Stimulated activated CD8-positive, alpha-beta memory T cell treated with anti-CD3 and anti-CD28 coated beads, Interleukin-7, amount 100 ng/mL, for 1 hour (primary cell): ENCODE measurements at places on chromosomes 1 and 21.
A peak's percentile ranks its signal among the peaks of the same experiment; 100 is the strongest.

DNA sequence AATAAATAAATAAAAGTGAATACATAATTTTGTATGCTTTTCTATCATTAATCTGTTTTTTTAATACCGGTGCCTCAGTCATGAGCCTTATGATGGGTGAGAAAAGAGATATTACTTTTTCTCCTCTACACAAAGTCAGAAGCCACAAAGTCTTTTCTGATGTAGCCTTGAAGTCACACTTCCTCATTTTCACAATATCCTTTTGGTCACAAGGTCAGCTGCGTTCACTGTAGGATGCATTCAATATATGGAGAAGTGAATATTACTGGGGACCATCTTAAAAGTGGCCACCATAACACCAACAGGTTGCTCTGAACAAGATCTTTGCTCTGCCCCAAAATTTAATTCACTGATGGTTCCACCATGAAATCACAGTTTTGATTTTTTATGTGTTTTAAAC is 83.3 kb upstream of the TNR start:
- no peak for DNase-seq

- DNase-seq, result no peak
Observed at GRCh38 chr1:30629501-30629900, 93.9 kb downstream of the MATN1 start.

GRCh38 chr1:92478393-92478792 is 8.3 kb downstream of the GFI1 start:
- no peak for DNase-seq

DNA sequence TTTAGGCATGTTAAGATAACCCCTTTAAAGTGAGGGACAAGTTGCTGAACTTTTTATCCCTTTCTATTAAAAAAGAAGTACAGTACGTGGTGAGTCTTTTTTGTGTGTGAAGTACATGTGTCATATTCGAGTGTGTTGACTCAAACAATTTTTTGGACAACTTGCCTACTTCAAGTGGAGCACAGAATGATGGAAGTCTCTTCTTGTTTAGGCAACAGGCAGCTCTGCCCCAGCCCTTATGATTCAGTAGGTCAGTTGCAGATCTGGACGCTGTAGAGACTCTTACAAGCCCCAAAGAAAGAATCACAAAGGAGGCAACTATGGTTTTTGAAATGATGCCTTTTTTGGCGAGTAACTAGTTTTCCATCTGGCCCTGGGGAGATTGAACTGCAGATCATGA is 14.4 kb upstream of the ZFP69B start:
- no peak for DNase-seq

DNA sequence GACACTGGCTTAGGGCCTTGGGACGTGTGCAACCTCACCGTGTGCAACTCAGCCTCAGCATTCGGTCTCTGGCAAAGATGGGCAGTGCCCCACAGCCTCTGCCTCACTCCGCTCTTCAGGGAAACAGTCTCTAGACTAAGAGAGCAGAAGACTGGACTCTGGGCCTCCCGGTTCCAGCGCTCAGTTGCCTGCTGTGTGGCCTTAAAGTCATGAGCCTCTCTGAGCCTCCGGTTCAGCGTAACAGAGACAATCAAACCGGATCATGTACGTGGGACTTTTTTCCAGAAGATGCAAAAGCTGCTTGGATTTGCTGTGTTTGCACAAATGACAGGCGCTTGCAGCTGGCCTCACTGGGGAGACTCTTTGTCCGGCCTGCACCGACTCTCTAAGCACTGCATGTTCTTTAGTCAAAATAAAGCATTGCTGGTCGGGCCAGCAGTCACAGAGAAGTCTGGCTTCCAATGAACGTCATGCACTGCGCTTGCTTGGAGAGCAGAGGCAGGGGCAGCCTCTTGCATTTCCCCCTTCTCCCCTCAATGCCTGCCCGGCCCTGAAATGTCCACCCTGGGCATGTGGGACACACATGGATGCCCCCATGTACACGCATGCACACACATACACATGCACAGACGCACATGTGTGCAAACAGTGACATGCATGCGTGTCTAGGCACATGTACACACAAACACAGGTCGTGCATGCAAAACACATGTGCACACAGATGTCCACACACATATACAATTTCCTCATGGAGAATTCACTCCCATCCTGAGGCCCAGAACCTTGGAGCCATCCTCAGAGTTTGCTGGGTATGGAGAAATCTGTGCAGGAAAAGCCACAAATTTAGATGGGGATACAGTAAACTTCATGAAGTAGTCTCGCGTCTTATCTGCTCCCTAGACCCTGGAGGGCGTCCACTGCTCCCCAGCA is 152.4 kb downstream of the PRDM16 start:
- no peak for DNase-seq

DNA sequence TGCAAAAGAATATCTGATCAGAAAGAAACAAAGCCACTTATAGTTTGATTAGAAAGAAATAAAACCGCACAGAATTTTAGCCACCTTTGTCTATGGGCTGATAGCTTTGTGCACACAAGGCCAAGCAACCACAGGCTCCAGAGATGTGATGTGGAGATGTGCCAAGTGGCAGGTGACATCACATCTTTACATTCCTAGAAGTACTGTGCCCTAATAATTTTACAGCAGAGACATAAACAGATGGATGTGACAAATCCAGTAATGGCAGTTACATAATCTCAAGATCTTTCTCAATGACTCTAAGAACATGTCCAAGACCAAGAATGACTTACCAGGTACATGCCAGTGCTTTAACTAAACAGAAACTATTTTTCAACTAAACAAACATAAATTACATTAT is 159.5 kb downstream of the LTN1 start:
- DNase-seq, result no peak

DNA sequence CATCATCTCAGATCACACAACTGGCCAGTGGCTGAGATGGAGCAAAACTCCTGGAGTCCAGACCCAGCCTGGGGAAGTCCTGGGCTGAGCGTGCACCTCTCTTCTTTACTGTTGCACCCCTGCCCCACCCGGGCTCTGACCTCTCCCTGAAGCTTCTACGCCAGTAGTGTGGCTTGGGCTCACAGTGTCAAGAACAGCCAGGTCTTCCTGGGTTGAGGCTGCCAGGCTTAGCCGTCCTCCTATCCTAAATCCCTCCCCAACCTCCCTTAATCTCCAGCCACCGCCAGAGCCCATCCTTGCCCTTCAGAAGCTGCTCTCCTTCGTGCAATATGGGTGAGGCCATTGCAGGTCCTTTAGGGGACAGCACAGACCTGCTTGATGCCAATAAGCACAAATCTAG is 399.2 kb upstream of the VAMP3 start:
- no peak for DNase-seq

DNA sequence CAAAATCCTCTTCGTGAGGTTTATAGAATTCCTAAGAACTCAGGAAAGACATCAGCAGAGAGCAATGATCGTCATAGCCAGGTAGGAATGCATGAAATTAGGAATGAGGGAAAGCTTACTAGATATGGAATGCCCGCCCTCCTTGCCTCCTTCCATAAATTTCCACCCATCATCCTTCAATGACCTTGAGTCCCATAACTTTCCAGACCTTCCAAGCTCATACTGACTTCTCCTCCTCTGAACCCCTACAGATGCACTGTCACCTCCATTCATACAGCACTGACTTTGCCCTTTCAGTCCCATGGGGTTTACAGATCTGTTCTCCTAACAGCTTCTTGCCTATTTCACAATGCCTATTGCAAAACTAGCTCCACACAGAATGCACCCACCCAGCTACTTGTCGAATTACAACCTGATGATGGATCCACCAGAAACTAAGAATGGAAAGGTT is 23.8 kb upstream of the PPP1R15B start:
- DNase-seq, result no peak

GRCh38 chr1:190179817-190180216 is 297.8 kb downstream of the BRINP3 start:
- no peak for DNase-seq

GRCh38 chr1:221456918-221457317 is 285.0 kb downstream of the DUSP10 start:
- DNase-seq, result no peak

DNA sequence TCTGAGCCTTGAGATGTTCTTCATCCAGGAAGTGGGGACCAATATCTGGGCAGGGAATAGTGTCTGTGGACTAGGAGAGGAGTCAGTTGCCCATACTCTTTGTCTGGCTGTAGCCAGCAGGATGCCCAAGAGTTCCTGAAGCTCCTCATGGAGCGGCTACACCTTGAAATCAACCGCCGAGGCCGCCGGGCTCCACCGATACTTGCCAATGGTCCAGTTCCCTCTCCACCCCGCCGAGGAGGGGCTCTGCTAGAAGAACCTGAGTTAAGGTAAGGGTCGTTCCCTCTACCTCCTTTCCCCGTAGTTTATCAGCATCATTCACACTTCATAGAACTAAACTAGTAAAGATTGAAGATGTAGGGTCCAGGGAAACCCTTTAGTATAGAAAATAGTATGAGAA is 3.4 kb upstream of the PPOX start:
- DNase-seq, result no peak

- DNase-seq, result no peak
Observed at GRCh38 chr1:247465796-247466195, 7.9 kb upstream of the OR2B11 start.

DNA sequence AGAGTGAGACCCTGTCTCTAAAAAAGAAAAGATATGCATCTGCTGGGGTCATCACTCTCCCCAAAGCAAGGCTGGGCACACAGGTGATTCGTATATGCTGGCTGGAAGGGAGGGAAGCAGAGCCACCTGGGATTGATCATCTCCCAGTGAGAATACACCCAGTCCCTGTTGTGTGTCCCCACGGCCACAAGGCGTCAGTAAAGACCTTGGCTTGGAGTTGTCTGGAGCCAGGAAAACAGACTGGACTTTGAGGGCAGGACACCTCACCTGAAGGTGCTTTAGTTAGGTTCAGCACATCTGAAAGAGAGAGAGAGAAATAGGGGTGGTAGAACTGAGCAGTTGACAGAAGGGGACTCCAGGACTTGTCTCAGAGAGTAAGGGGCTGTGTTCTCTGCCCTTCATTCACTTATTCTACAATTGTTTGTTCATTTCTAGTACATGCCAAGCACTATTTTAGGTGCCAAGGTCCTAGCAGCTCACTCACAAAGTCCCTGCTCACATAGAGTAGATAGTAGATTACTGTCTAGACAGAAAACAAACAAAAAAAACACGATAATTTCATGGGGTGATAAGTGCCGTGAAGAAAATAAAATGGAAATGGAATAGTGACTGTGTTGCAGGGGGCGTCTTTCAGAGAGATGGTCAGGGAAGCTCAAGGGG is 13.5 kb downstream of the CITED4 start:
- DNase-seq, result no peak

- DNase-seq, result peak; percentile 22
Observed at GRCh38 chr1:16204634-16205333, 7.7 kb downstream of the ARHGEF19 start.

DNA sequence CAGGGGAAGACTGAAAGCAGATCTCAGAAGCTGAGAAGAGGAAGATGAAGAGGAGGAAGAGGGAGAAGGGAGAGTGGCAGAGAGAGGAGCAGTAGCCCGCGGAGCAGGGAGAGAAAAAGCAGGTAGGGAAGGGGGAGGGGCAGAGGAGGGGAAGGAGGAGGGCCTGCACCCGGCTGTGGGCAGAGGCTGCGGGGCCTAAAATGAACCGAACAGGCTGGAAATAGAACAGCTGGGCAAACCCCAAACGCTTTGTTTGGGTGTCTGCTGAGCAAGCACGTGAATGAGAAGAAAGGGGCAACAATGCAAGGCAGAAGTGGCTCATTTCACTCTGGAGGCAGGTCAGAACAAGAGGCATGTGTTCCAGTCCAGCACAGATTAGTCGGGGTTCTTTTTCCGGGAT is 33.5 kb downstream of the KCNC4 start:
- DNase-seq, result no peak

- no peak for DNase-seq
Observed at GRCh38 chr1:158607296-158607695, 2.2 kb downstream of the OR10Z1 start.

GRCh38 chr1:27349784-27350662 is 8.2 kb downstream of the SYTL1 start:
- DNase-seq, result no peak

GRCh38 chr1:227416156-227416830 is 98.0 kb upstream of the CDC42BPA start:
- no peak for DNase-seq

DNA sequence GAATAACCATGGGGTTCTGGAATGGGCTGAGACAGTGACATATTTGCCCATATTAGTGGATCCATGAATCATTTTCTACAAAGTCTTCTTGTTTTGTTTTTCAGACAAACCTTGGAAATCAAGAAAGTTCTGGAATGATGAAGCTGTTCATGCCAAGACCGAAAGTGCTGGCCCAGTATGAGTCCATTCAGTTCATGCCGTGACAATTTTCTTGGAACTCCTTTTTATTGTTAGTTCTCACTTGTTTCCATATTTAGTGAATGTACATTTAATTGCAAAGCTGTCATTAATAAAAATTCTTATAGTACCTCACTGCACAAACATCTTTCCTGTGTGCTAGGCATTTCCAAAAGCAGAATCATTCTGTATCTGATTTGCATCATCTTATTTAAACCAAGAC is 100.6 kb upstream of the KCNJ15 start:
- DNase-seq, result no peak

DNA sequence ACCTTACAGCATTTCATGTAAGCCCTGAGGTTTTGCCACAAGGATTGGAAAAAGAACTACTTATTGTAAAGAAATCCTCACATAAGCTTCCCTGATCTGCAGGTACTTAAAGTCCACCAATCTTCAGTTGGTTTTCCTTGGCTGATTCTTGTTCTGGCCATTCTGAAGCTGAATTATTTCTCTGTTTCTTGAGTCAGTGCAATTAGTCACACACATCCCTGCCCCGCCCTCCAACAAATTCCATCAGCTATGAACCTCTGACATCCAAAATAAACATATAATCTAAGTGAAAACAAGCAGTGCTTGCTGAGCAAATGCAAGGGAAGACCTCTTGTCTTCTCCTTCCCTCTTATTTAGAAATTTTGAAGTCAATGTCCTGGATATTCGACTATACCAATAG is 8.2 kb upstream of the FNDC7 start:
- DNase-seq, result no peak

- no peak for DNase-seq
Observed at GRCh38 chr1:42730988-42731387, 9.0 kb downstream of the CLDN19 start.

DNA sequence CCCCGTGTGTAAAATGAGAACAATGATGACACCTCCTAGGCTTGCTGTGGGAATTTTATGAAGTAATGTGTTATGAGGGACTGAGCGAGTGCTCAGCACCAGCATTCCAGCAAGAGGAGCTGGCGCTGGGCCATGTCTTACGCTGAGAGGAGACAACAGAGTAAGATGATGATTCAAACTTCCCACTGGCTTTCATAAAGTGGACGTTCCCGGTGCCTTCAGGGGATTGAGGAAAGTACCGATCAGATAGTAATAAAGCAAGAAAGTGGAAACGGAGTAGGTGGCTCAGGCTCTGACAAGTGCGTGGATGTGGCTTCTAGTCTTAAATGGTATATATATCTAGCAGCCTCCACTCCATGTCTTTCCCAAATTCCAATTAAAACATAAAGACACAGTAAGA is 23.8 kb downstream of the EPHA10 start:
- DNase-seq, result no peak

- no peak for DNase-seq
Observed at GRCh38 chr1:116323491-116323890, 49.6 kb upstream of the ATP1A1 start.
